ENCODE measurements at places on chromosomes 2 and 18.
A peak's percentile ranks its signal among the peaks of the same experiment; 100 is the strongest.

- DNase-seq = no peak
Measured at GRCh38 chr18:31248783-31249521, 69.0 kb upstream of the DSG1 start.

DNA sequence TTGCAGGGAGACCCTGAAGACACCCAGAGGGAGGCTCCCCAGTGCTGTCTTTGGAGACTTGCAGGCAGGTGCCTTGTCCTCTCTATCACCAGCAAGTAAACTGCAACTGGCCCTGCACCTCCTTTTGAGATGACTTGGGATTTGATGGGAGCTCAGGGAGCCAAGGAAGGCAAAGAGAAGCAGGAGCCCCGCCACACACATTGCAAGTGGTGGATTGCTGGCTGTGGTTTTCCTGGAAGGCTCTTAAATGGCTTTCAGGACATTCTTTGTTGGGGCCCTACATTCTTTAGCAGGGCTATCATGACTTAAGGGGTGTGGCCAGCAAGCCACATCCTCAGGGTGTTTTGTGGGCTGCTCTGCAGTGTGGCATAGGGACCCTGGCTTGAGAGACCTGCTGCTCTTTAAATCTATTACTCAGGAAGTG is 39.9 kb upstream of the CDC42EP3 start:
- no peak for DNase-seq

GRCh38 chr2:118535171-118535817 is 312.2 kb downstream of the EN1 start:
- DNase-seq = no peak

DNA sequence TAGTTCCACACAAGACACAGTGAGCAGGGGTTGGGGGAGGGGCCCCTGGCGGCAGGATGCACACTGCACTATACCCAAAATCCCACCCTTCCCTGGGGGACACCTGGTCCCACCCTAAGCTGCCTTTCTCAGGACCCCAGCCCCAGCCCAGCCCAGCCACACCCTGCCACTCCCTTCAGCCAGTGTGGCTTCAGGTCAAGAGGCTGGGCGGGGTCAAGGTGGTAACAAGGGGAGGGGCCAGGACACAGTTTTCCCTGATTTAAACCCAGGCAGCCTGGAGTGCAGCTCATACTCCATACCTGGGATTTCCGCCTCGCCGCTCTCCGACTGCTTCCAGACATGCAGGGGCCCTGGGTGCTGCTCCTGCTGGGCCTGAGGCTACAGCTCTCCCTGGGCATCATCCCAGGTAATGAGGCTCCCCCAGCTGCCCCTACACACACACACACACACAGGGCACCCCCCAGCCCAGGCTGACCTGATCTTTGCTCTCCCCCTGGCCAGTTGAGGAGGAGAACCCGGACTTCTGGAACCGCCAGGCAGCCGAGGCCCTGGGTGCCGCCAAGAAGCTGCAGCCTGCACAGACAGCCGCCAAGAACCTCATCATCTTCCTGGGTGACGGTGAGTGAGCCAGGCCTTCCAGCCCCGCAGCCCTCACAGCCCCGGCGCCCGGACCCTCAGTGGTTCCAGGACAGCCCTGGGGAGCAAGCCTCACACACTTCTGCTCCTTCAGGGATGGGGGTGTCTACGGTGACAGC is at the start of gene ALPG:
Gene ALPG (plus strand): TSS at position 289 of the 755 bp plus-strand sequence. CDS start 51 bp downstream, at position 340.
- no peak for DNase-seq

DNA sequence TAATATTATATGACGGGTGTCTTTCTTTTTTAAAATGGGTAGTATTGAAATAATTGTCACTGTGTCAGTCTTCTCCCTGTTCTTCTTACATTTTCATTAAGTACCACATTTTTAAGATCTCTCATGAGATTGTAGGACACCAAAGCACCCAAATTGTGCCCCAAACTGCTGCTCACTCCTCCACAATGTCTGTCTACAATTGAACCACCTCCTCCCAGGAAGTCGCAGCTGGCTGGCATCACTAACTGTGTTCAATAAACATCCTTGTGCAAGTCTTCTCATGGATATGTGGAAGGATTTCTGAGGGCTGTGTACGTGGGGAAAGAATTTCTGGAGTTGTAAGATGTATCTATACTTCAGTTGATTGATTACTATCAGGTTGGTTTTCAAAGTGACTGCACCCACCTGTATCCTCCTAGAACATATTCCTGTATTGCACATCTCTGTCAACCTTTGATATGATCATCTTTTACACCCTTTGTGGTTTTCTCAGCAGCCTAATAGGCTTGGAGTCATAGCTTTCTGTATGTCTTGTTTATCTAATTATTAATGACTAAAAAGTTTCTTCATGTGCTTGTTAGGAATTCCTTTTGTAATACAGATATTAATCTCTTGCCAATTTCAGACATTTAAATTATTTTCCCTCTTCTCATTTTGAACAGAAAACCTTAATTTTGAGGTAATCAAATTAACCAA is 774.9 kb downstream of the RNF144A start:
- peak; percentile 55 for DNase-seq

DNA sequence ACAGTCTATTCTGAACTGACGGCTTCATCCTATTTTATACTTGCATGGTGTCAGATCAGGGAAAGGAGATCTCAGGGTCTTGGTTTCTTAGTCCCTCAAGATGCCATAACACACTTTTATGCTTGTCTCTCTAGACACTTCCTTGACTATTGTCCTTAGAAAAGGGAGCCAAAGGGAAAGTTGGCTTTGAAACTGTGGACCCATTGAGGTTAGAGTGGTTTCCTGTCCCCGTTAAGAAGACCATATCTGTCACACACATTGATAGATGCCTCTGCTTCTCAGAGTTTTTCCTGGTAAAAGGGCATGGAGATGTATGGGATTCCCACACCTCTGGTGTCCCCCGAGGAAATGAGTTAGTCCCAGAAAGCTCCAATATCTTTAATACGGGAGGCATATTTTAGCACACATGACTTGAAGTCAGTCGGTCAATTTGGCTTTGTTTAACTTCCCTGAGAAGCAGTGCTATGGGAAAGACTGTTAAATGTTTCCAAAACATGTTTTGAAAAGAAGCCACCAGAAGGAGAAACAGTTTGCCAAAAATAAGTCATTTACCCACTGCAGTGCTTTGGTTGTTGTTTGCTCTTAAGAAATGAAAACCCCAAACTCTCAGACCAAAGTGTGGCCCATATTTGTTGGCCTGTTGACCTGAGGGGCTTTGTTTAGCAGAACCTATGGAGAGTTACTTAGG is 133.4 kb upstream of the CXCR4 start:
- no peak for DNase-seq

DNA sequence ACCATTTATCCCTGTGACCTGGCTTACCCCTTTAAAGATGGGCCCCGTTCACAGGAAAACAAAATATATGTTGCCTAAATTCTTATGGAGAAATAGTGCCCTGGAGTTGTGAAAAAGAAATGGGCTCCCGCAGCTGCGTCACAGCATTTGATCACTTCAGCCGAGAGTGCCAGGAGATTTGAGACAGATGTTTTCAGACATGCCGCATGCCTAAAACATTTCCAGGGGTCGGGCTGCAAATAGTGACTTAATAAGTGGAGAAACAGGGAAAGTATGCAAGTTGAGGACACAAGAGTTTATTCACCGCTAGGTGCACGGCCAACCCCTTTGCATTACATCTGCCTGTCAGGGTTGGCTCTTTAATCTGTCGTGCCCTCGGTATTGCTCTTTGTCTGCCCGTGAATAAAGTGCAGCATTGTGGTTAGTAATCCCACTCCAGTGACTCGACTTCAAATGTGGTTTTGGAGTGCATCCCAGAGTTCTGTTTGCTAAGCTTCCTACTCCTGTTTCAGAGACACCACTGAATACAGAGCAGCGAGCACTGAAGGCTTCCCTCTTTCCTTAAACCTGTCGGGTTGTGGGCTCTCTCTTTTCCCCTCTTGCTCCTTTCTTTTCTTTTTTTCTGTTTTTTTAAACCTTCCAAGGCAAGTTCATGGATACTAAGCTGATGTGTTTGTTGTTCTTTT is 187.5 kb downstream of the LTBP1 start:
- DNase-seq = no peak

GRCh38 chr2:233989221-233989858 is 61.2 kb upstream of the SPP2 start:
- DNase-seq = no peak

DNA sequence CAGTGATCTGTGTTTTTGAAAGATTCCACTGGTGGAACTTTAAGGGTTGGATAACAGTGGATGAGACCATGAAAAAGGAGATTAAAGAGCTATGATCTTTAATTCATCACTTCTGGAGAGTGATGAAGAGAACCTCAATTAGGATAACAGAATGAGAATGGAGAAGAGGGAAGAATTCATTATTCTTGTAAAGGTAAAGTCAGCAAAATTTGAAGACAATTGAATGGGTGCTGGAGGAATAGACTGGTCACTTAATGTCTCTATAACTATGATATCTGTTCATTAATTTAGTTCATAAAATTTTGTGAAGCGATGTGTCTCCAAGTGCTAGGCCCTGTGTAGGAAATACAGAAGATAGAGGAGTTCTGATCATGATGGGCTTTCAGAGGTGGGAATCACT is 1013.2 kb upstream of the FANCL start:
- no peak for DNase-seq

GRCh38 chr18:48228301-48228715 is 180.9 kb downstream of the ZBTB7C start:
- no peak for DNase-seq

- no peak for DNase-seq
Measured at GRCh38 chr2:106115250-106115649, 78.9 kb downstream of the UXS1 start.

- DNase-seq = no peak
Measured at GRCh38 chr18:23529604-23530003, 26.3 kb downstream of the RMC1 start.

DNA sequence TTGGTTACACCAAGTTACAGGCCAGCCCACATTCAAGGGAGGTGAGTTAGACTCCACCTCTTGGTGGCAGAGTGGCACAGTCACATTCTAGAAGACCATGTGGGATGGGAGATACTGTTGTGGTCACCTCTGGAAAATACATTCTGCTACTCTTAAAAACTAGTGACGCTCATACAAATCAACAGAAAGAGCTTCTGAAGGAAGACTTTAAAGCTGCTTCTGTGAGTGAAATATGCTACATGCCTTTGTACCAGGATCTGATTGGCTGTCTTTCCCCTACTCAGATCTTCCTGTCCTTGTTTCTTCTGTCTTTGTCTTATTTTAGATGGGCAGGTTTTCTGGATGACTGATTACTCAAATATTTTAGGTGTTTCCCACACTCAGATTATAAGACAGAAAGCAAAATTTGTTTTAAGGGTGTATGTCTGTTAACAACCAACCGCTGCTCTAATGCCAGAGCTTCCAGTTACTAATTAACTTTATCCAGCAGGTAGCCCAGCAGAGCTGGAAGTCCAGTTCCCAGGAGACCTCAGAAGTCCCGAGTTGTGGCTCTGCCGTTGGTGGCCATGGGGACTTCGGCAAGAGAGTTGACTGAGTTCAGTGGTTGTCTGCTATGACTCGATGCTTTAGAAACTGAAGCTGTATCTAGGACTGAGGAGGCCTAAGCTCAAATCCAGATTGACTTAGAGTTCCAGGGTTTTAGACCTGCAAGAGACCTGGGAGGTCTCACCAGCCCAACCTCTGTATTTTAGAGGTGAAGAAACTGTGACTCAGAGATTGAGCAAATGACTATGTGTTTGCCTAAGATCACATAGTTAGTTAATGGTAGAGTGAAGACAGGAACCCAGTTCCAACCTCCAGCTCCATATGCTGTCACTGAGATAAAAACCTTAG is 7.4 kb downstream of the IL1R2 start:
- no peak for DNase-seq

GRCh38 chr2:33073018-33073417 is 126.3 kb downstream of the LTBP1 start:
- DNase-seq = no peak

GRCh38 chr2:9280224-9280623 is 73.6 kb downstream of the ASAP2 start:
- no peak for DNase-seq

DNA sequence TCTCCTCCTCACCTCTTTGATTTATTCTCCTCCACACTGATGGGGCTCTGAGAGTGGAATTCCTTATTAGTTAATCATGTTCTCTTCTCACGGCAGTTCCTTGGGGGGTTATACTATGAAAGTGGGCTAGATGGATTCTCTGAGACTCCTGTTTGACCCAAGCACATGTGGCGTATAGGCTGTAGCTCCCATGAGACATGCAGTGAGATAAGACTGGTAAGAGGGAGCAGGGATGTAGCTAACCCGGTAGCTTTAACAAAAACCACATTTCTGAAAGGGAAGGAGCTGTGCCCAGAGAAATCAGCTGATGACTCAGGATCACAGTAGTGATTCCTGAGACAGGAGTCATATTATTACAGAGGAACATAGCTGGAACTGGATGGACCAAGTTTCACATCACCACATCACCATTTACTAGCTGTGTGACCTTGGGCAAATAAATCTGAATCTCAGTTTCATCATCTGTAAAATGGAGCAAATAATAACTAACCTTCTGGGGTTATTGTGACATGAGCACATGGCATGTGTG is 82.9 kb downstream of the CRIM1 start:
- no peak for DNase-seq

DNA sequence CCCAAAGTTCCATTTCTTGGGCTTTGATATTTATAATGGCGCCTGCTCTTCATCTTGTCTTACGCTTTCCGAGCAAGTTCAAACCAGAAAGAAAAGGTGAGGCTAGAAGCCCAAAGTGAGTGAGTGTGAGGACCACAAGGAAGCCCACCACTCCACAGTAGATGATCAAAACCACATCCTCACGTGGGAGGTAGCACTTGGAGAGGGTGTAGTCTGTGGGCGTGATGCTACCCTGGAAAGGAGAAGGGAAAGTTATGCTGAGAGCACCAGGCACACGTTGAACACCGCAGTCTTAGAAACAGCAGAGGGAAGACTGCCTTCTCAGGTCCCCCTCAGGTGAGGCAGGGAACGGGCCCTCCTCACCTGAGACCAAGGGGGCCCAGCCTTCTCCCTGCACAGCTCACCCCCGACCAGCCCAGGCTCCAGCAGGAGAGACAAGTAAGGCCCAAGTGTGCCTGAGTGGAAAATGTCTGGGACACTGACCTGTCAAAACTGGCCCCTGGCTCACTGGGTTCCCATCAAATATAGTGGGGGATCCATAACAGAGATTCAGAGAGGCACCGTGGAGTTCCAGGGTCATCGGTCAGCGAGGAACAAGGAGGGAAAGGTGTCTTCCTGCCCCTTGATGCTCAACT is 23.6 kb downstream of the MPPE1 start:
- DNase-seq = no peak

- DNase-seq = no peak
Measured at GRCh38 chr2:186868344-186868743, 19.4 kb upstream of the ZSWIM2 start.

- DNase-seq = no peak
Measured at GRCh38 chr2:117330641-117331040, 483.9 kb upstream of the DDX18 start.

DNA sequence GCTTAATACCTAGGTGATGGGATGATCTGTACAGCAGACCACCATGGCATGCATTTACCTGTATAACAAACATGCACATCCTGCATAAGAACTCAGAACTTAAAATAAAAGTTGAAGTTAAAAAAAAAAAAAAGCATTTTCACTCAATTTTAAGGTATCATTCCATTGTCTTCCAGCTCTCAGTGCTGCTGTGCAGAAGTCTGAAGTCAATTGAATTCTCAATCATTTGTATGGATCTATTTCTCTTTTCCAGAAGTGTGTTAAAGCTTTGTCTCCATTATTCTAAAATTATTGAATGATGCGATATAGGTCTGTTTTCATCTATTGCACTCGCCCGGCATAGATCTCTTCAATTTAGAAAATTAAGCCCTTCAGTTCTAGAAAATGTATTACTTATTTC is 202.5 kb upstream of the EPAS1 start:
- no peak for DNase-seq

- no peak for DNase-seq
Measured at GRCh38 chr2:17911491-17912260, 33.2 kb downstream of the KCNS3 start.
